ENCODE measurements at places on chromosomes 7 and 10.

DNA sequence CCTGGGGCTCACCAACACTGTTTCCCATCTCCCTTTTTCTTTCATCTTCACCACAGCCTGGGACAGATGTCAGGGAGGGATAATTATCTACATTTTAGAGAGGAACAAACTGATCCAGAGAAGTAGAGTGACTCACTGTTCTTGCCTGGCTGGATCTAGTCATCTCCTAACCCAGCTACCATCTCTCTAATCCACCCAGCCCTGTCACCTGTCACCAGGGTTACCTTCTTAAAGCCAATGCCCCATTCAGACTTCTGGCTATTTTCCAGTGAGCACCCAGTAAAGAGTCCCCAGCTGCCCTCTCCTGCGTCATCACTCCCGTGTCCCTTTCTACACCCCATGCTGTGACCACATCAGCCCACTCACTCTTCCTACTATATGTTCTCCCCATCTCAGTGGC lies 68.4 kb upstream of the DUSP5 start:
- no peak for DNase-seq

- peak; percentile 34 for DNase-seq
Observed at GRCh38 chr10:132918617-132919373, 23.6 kb downstream of the CFAP46 start.

DNA sequence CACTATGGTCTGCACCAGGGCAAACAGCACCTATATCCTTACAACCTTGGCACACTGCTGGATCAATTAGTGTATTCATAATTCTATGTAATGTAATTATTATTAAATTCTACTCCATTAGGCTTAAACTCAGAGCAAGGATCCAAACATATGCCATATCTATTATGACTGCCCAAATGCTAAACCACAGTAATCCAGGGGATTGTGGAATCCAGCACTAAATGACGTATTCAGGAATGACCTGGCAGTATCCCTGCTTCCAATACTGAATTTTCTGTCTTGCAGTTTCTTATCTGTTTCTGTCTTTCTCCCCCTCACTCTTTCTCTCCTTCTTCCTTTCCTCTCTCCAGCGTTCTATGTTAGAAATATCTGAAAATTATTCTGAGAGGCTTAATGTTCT lies 16.5 kb upstream of the UBE2D1 start:
- DNase-seq: no peak

DNA sequence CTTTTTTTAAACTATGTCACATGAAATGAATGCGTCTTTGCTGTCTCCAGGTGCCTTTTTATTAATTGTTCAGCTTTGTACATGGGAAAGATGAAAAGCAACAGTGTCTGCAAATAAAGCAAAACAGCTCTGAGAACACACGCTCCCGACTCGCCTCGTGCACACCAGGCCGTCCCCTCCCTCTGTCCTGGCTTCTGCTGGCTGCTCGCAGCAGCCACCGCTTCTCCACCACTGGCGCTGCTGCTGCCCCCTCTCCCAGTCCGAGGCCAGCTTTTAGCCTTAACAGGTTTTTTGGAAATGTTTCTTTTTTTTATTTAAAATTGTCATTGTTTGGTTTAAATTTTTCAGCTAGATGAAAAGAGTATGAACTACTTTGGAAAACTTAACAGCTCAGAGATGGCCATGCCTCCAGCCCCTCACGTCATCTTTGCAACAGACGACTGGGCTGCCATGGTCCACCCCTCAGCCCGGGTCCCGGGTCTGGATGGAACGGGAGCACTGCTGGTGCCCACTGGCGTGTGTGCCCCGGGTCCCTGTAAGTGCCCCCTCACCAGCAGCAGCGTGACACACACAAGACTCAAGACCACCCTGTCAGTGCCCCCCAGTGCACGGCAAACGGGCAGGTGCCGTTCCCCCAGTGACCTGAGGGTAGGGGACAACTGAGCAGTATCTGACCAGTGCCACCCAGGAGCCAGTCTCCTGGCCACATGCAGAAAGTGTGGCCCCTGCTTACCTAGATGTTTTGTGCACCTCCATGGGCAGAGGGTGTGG lies 415.6 kb upstream of the FOXK1 start:
- DNase-seq: no peak

- no peak for DNase-seq
Observed at GRCh38 chr10:69474742-69475432, 23.6 kb downstream of the TSPAN15 start.

- no peak for DNase-seq
Observed at GRCh38 chr7:32591938-32592337, 96.6 kb downstream of the AVL9 start.

- DNase-seq: no peak
Observed at GRCh38 chr7:77352665-77353406, 63.3 kb downstream of the GSAP start.

- no peak for DNase-seq
Observed at GRCh38 chr10:30176182-30176581, 116.8 kb upstream of the JCAD start.

DNA sequence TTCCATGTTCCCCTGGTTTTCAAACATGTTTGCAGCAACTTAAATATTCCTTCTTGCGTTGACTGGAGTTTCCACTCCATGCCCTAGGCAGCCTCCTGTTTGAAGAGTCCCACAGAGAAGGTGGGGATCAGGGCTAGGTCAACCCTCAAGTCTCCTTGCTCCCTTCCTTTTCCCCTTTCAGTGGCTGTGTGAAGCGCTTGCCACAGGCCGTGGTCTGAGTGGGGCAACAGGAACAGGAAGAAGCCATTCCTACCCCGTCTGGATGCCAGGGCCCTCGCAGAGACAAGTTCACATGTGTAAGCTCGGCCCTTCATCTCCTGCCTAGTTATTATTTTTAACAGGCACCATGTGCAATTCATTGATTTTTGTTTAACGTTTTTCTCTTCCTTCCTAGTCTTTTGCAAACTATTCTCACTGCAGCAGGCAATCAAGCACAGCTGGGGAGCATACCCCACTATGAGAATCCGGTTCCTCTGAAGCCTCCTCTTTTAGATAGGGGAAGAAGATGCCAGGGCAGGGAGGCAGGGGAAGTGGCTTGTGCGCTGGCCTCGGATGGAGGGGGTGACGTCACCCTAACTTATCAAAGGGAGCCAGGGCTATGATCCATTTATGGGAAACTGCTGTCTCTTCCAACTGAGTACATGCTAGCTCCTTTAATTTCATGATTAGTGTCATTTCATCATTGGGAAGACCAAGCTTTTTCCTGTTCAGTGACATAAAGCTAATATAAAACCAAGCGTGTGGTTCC lies 64.2 kb downstream of the PRLHR start:
- DNase-seq: no peak

DNA sequence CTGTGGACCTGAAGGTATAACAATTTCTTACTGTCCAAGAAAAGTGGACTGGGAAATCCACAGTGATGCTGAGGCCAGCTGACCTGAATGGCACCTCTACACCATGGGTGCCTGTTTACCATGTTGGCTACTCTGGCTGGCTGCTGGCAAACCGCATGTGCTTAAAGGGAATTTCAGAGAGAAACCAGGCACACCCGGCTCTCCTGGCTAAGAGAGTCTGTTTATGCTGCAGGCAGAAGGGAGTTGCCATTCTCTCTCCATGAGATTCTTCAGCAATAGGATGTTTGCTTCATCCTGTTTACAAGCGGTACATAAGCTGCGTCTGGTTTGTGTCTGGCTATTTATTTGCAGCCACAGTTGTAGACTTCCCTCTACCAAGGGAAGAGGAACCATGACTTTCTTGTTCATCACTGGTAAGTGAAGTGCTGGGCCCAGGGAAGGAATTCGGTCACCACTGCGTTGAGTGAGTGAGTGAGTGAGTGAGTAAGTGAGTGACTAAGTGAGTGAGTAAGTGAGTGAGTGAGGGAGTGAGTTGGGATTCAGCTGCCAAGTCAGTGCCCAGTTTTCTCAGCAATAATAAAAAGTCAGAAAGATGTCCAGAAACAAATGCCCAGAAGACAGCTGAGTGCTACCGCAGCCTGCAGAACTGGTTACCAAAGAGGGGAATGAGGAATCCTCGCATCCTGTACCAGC lies 90.4 kb downstream of the COBL start:
- no peak for DNase-seq

DNA sequence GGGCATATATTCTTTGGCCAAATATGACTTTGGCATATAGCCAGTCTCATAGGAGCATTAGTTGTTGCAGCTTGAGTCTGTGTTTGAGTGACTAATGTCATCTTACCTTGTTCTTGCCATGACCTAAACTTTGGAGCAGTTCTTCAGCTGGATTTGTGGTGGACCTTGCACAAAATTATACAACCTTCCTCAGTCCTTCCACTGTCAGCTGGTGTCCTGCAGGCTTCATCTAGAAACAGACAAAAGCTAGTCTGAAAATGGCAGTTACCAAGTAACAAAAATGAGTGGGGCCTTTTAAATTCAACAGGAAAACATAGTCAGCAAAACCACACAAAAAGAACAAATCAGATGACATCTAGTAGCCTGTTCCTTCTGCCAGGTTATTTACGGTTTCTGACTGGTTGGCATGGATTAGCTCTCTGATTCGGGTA lies 59.5 kb upstream of the HECTD2 start:
- DNase-seq: no peak

DNA sequence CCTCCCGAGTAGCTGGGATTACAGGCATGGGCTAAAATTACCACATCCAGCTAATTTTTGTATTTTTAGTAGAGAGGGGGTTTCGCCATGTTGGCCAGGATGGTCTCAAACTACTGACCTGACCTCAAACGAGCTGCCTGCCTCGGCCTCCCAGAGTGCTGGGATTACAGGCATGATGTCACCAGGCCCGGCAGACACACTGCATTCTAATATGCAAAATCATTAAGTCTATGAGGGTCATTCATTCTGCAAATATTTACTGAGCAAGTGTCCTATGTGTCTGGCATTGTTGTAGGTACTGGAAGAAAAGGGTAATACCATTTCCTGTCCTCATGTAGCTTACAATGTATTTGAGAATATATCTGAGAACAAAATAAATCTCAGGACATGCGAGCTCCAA lies 2.7 kb downstream of the PUS7 start:
- DNase-seq: no peak

GRCh38 chr10:21526860-21527597 lies 1.5 kb upstream of the SKIDA1 start:
- DNase-seq: peak; percentile 30

DNA sequence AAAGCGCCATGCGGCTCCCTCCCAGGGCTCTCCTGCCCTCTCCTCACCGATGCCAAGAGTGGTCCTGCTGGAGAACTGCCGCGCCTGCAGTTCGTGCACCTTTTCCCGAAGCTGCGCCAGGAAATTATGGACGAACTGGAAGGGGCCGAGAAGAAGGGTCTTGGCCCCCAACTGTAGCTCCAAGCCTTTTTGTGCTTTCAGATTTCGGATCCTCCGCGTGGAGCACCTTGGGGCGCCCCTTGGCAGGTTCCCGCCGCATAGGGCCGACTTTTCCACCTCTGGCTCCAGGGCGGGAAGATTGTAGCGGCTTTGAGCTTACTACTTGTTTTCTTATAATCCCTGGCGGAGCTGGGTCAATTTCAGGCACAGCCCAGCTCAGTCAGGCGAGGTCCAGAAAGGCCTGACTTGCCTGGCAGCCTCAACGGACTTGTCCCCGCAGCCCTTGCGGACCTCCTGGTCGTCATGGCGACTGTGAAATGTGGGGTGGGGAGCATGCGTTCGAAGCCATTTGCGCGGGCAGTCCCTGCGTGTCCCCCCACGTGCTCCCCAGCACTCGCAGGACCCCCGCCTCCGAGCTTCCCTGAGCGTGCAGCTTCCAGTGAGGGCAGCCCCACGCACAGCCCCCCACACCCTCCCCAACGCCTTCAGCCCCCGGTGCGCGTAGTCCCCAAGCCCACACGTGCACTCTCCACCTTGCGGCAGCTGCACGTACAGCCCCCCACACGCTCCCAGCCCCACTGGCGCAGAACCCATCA lies 129.9 kb downstream of the KBTBD2 start:
- DNase-seq: no peak

GRCh38 chr10:7119325-7120015 lies 291.4 kb downstream of the SFMBT2 start:
- DNase-seq: no peak

DNA sequence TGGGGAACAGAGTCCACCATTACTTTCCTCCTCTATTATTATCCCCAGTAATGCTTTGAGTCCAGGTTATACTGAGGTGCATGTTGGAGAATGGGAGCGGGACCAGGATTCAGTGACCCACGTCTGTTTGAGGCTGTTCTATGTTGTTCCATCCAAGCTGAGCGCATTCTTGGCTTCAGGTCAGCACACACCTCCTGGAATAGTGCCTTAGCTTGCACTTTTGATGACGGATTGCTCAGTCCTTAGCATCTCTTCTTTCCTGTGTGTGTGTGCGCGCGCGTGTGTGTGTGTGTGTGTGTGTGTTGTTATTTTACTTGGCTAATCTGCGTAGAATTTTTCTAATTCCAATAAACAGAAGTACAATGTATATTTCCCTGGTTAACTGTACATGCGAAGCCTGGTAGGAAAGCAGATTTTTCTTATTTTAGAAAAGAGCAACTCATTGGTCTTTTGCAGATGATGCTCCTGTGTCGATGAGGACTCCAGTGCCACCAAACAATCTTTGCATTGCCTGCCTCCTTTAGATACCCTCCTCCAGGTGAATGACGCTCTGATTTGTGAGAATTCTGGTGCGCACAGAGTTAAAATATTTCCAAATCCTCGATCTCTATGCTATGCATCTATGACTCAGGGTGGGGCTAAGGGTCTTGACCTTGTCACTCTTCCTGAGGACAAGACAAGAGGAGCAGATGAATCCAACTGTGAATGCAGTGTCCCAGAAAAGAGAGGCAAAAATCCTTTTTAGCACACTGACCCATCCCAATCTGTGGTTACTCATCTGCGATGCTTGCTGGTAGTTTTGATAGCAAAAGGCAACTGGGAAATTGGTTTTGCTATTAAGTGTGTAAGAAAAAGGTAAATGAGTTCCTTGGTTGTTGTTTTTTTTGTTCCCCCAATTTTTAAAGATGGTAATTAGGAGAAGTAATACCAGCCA lies 13.3 kb upstream of the CELF2 start:
- no peak for DNase-seq

GRCh38 chr10:3190817-3191216 lies 18.2 kb upstream of the PITRM1 start:
- DNase-seq: no peak

DNA sequence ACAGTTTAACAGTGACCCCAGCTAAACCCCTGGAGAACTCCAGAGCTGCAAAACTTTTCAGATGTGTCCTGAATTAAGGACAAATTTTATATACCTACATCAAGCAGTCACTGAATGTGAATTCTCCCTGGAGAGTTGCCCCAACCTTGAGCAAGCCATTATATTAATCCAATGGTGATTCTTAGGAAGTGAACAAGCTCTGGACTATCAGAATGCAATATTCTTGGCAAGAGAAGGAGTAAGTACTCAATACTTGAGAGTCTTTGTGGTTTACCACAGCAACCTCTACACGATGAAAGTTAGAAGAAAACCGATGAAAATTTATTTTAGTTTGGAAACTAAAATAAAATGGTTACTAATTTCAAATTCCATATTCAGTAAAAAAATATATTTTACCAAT lies 19.3 kb upstream of the ZNF365 start:
- DNase-seq: no peak

DNA sequence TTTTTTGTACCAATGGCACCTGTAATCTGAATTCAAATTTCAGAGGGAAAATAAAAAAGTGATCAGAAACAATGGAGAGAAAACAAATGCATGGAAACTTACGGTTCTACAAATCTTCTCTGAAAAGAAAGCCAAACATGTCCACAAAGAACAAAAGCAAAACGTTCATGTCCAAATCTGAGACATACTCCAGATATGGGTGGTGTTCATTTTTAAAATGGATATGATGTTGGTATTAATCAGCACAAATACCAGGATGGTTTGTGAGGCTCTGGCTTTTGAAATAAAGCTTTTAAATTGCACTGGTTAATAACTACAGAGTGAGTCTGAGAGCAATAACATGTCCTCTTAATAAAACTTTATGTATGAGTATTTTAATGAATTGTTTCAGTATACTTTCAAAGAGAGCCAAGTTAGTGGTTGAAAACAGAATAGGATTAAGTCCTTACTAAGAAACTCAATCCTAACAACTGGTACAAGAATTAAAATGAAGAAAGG lies 366.4 kb downstream of the INHBA start:
- DNase-seq: no peak
